ENCODE measurements at places on chromosomes 4 and X.

GRCh38 chr4:114729068-114729738, 130.6 kb downstream of the UGT8 start:
- DNase-seq, result no peak

DNA sequence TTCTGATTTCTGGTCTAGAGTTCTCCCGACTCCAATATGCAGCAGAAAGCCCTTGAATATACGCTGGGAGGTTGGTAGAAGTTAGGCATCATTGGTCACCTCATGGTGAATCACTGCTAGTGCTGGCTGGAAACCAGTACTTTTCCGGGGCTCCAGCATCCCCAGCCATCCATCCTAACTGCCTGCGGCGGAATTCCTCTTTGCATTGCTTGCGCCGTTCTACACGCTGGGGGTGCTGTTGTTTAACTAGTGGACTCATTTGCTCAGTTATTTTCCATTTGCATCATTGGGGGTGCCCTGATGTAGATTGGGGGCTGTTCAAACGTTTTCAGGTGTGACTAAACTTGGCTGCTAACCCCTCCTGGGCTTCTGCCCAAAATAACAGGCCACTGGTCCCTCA, 23.3 kb upstream of the GPR50 start:
- no peak for DNase-seq

DNA sequence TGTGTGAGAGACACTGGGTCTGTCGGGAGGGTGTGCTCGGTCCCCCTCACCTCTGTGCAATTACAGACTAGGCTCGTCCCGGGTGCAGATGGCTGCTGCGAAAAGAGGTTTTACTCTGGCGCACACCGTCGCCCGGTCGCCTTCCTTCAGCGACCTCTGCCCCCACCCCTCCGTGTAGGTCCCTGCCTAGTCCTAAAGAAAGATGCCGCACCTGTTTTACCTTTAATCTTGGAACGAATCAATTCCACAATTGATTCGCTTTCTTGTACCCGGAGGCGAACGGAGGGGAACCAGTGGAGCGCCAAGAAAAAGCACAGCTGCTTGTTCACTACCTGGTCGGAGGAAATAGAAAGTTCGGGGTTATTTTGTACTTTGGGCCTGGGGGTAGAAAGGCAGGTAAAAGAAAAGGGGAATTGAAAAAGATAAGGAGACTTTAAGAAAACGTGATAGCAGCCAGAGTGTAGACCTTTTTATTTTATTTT, 1.2 kb downstream of the NPNT start:
- peak; percentile 3 for DNase-seq

GRCh38 chrX:152821145-152821765, 9.3 kb downstream of the CETN2 start:
- DNase-seq, result no peak

DNA sequence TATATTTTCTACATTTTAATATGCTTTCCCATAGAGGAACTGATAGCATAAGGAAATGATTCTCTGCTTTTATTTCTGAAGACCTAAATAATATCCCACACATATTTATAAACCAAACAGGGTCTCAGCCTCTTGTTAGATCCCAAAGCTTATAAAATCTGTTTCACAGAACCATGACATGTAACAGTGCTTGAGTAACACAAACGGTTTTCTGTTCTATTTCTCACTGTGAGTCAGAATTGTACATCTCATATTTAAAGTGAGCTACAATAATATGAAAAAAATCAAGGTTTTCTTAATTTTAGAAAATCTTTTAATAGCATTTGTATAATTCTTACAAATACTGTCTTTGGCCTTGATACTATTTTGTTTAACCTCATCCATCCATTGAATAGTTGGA, 51.2 kb downstream of the NR3C2 start:
- DNase-seq, result no peak

- peak; percentile 23 for DNase-seq
These were observed 13.8 kb downstream of the CMC4 start for GRCh38 chrX:155056877-155057792.

DNA sequence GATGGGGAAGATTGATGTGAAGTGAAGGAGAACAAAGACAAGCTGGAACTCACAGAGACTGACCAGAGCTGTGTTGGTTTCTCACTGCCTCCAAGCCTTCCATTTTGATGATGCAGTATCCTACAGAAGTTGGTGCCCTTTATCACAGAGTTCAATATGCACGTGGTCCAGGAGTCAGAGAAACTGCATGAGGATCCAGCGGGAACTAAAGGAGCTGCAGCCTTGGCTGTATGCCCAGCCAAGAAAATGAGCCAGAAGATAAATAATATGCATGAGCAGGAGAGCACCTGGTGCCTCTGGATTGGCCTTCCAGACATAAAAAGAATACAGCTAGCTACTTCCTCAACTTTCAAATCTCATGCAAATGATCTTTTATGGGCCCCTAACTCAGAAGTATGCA, 44.3 kb upstream of the DCLK2 start:
- DNase-seq, result peak; percentile 45

- no peak for DNase-seq
These were observed 133.8 kb downstream of the PALLD start for GRCh38 chr4:168630445-168631187.

DNA sequence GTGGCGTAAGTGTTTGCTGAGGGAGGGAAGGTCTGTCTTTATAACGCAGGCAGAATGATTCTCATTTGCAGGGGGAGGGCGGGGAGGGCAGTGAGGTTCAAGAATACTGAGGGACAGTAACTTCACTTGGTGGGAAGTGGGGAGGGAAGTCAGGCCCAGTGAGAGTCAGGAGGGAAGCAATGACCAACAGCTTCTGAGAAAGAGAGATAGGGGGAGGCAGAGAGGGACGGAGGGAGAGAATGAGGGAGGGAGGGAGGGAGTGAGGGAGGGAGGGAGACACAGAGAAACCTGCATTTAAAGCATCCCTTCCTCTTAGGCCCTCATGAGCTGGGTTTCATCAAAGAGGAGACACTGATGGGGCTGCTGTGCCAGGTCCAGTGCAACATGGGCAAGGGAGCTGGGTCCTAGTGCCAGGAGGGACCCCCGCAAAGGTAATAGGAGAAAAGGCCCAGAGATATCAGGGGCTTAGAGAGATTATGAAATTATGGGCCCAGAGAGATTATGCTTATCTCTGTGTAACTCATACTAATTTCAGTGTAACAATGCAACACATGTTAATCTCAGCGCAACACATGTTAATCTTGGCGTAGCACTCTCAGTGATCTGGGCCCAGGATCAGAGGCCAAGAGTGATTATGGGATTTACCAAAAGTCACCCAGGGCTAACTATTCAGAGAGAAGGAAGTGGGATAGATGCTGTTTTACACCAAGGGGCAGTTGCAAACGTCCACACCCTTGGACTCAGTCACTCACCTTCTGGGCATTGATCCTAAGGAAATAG, 112.1 kb downstream of the DRD5 start:
- no peak for DNase-seq

DNA sequence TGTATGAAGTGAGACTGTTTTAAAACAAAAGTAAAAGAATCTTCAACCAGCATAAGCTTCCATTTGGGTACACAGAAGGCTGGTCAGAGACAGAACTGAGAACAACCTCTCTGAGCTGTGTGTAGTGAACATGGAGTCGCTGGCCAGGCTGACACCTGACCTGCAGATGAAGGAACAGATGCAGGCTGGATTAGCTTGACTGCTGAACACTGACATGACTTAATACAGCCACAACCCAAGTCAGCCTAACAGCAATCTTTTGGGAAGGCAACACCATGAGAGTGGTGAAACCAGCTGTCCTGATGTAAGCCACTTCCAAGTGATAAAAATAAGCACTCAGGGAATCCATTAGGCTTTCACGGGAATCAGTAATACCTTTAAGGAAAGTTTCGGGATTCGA, 10.1 kb downstream of the SCARB2 start:
- DNase-seq, result no peak

- no peak for DNase-seq
These were observed 139.2 kb downstream of the PALLD start for GRCh38 chr4:168636040-168636439.

DNA sequence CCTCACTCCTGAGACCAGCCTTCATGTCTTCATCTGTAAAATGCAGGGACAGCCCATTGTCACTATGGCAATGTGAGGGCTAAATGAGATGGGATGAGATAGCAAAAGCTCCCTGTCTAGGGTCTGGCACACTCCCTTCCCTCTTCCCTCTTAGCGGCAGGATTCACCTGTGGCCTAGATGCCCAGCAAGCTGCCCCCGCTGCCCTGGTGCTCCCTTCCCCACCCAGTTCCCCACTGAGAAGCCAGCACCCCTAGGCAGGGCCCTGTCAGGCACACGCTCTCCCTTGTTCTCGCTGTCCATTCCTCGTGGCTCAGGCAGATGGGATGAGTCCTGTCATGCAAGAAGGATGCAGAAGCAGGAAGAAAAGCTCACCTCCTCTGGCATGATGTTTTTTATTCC, 49.2 kb upstream of the PJA1 start:
- no peak for DNase-seq

DNA sequence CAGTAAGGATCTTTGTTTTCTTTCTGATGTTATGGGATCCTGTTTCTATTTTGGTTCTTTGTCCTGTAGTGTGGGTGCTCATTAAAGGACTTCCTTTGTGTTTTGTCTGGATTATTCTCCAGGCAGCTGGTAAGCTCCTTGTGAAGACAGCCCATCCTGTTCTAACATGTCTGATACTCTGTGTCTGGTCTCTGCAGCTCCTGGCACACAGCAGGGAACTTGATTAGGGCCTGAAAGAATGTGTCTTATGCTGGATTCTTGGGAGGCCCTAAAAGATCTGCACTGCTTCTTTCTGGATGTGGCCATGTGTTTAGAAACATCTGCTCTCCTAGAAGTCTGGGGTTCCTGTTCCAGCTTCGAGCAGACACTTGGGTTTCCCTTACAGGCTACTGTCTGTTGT, 38.1 kb upstream of the ATXN3L start:
- DNase-seq, result peak; percentile 21

DNA sequence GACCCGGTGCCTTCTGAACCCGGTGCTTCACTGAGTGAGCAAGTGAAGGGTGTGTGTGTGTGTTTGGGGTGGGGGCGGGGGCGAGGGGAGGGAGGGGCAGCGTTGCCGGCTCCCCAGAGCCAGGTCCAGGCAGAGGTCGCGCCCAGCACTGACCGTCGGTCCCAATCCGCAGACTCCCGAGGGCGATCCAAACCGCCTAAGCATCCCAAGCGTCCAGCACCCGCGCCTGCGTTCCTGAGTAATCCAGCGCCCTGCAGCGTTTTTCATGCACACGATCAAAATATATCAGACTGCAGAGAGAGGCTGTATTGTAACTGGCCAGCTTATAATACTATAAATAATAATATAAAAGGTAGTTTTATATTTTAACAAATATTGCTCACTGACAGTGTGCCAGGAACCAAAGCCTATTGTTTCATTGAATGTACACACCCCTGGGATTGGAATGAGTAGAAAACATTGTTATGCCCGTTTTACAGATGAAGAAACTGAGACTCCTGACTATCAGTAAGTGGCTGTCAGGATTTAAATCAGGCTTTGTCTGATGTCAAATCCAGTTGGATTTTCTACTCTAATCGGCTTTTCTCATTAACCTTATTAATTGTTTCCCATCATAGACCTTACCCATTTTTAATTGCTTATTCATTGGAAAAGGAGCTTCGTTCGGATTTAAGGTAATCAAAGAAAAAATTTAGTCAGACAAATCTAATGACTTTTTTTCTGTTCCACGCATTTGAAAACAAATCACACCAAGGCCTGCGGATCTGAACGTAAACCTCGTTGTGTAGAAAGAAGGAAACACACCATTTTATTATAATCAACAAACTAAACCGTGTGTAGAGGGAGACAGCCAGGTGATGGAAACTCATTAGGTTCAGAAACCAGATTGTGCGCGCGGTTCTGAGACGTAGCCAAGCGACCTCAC, 4.0 kb upstream of the NKX3-2 start:
- DNase-seq, result peak; percentile 20

DNA sequence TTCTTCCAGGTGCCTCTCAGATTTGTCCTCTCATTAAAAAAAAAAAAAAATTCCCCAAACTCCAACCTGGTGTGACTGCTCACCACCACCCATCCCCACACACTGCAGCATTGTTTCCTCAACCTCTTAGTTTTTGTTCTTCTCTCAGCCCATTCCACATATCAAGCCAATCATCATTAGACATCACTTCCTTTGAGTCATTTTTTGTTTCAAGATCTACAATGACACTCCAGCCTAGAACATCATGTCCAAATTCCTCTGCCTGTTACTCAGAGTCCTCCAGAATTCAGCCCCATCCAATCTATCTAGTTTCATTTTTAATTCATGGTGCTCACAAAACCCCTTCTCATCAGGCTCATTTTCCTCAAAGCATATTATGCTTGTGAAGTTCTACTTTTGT, 262.5 kb upstream of the TEX13A start:
- no peak for DNase-seq

- DNase-seq, result no peak
These were observed 113.8 kb upstream of the PUDP start for GRCh38 chrX:7261672-7262332.

GRCh38 chr4:5383191-5383980, 325.0 kb downstream of the EVC2 start:
- no peak for DNase-seq

DNA sequence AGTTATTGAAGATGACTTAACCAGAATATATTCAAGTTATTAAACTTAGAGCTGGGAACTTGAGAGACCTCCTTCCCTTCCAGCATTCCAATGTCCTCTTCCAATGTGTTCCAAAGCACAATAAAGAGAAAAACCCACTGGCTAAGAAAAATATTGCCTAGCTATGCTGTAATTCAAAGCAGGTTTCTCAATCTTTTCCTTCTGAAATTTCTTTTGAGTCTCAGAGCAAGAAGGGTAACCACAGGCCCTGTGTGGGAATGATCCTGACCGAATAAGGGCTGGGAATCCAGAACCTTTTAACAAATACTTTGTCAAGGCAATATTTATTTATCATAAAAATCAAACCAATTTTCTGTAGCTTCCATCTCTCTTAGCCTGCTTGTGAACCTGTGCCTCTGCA, 150.7 kb upstream of the SFRP2 start:
- no peak for DNase-seq

DNA sequence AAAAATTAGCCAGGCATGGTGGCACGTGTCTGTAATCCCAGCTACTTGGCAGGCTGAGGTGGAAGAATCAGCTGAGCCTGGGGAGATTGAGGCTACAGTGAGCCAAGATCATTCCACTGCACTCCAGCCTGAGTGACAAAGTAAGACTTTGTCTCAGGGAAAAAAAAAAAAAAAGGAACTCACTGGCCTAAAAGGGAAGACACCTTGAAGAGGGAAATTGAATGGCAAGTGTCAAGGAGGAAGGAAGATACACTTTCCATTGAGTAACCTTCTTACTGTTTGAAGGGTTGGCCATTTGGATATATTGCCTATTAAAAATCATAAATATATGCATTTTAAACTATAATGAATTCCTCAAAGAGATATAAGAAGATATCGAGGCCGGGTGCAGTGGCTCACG, 147.5 kb upstream of the FAM241A start:
- DNase-seq, result no peak

GRCh38 chrX:21865436-21865835, 9.6 kb downstream of the YY2 start:
- DNase-seq, result no peak

DNA sequence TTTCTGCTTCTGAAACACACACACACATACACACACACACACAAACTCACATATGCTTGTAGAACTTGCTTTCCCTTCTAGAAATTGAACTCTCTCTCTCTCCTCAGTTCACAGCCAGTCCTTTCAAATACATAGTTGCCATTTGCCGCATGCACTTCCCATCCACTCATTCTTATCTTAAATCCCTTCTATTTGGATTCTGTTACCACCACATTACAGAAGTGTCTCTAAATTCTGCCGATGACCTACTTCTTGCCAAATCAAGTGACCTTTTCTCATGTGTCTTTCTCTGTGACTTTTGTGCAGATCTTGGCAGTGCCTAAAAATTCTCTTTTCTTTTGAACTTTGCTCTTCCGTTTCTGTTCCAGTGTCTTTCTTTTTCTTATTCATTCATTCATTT, 7.5 kb upstream of the MYOZ2 start:
- DNase-seq, result no peak
